ENCODE measurements at places on chromosomes 4 and X. TPM values are rescaled to one million over a fixed set of nuclear protein-coding genes. Genes with fewer than 3 reads are reported as not detected.
A peak's percentile ranks its signal among the peaks of the same experiment; 100 is the strongest.

DNA sequence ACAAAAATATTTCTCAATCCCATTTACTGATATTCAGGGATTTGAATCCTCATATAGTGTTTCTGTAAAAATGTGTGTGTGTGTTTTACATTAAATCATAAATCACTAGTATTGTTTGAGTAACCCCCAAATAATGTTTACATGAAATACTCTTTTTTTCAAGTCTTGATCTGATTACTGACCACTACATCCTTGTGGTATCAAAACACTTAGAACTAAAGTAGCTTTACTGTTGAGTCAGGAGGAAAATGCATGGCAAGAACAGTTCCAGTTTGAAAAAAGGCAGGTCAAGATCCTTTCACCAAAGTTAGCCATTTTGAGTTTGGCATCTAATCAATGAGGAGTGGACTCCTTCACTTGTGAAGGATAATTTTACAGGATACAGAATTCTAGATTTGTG, 3.6 kb upstream of the WDR19 start:
- DNase-seq, result no peak

GPR119 gene
- total RNA-seq, result not detected

ZNF41 gene
- 6.4 TPM for total RNA-seq

GRCh38 chr4:95835672-95836071, 4.2 kb upstream of the PDHA2 start:
- peak; percentile 73 for DNase-seq

DNA sequence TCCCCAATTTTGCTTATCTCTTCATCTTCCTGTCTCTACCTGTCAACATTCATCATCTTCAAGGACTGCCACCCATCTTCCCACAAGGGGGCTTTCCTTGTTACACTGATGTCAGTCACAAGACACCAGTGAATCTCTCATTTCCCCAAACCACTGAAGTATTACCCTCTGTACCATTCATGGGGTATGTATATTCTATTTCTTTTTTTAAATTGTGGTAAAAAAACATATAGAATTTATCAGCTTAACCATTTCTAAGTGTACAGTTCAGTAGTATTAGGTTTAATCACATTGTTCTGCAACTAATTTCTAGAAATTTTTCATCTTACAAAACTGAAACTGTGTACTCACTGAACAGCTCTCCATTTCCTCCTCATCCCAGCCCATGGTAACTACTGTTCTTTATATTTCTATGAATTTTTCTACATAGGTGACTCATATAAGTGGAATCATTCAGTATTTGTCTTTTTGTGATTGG, 98.6 kb downstream of the LARP7 start:
- no peak for DNase-seq

DNA sequence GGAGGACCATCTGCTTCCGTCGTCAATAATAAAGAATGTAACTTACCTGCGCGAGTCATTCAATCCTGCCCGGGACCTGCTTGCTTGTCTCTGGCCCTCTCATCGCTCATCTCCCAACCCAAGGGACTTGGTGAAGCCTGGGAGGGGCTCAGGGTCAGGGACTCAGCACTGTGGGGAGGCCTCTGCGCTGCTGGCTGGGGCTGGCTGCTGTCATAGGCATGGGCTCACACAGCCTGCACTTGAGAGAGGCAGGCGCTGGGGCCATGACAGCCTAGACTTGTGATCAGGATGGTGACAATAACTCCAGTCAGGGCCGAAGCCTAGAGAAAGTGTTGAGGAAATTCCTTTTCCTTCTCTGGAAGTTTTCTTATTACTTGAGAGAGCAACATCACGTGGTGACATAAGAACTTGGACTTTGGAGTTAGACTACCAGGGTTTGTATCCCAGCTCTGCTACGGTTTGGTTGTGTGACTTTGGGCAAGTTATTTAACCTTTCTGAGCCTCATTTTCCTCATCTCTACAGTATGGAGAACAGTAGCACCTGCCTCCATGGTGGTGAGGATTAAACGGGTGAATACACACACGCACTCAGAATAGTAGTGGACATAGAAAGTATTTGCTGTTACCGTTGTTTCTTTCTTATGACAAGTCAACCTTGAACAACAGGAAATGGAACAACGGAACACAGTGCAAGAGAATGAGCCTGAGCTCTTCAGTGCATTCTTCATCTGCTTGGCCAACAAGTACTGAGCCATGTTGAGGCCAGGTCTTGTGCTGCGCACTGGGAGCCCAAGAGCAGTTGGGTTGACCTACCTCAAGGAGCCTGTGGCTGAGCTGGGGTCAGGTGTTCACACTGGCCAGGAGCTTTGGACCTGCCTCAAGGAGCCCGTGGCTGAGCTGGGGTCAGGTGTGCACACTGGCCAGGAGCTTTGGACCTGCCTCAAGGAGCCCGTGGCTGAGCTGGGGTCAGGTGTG, 60.5 kb downstream of the TBC1D14 start:
- no peak for DNase-seq

BMP15 gene
- not detected for total RNA-seq

USP17L27 gene
- total RNA-seq, result not detected

FATE1 gene
- total RNA-seq, result 0.31 TPM

DNA sequence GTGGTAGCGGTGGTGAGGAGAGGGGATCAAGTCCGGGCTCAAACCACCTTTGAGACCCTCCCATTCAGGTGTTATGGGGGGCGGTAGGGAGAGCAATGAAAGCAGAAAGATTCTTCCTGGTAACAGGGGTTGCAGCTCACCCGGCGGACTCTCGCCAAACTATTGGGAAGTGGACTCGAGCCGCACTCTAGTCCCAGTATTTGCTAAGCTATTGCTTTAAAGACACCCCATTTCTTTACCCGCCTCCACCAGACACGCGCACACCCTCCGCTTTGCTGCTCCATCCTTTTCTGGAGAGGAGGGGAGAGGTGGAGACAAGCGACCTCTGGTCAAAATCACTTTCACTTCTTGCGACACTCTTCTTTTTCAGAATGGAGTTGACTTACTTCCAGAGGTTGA, 625 bp upstream of the GABRA4 start:
- DNase-seq, result peak; percentile 29

GRCh38 chr4:156775813-156776212, 195.8 kb downstream of the PDGFC start:
- no peak for DNase-seq

GRCh38 chrX:106611679-106612392, at the start of gene RADX:
RADX (plus strand) TSS chrX:106611978; CDS start chrX:106612081, 103 bp downstream.
- peak; percentile 92 for DNase-seq

VBP1 gene
- 62.5 TPM for total RNA-seq

RASSF6 gene
- total RNA-seq, result 0.23 TPM

IL13RA1 gene
- 6.6 TPM for total RNA-seq

- DNase-seq, result no peak
Measured at GRCh38 chr4:188332265-188332664, 193.0 kb downstream of the TRIML1 start.

GRCh38 chrX:21398426-21398825, 24.2 kb downstream of the CNKSR2 start:
- DNase-seq, result no peak

PWWP3B gene
- total RNA-seq, result 1.1 TPM

FAT4 gene
- 6.1 TPM for total RNA-seq

TRPC5OS gene
- not detected for total RNA-seq

SPANXN5 gene
- not detected for total RNA-seq

DNA sequence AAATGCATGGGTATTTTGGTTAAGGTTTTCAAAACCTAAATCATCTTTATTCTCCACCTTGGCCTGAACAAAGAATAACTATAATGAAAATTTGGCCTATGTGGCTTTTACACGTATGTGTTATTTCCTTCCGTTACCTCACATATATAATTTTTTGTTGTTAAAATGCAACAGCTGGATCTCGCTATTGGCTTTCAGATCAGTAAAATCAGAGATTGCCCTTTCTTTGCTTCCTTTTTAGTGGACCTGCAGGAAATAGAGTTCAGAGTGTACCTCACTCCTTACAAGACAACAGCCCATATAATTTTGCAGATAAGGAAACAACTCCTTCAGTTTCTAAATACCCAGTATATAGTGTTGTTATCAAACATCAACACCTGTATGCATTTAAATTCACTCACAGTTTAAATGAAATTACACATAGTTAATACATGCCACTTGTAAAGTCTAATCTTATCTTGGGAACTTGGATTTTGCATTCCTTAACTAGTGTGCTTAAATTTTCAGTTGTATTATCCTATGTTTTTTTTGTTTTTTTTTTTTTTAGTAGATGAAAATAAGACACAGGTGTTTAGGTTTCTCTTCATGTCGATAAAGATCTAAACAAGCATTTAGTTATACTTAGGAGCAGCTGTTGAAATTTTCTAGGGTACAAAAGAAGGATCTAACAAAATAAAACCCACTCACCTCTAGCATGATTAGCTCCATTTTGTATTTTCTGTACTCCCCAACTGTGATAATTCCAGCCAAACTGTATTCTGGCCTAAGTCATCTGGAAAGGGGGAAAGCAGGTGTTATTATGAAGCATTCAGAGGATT, 96.2 kb upstream of the SPRY1 start:
- no peak for DNase-seq

DCAF12L2 gene
- total RNA-seq, result 1.9 TPM

DNA sequence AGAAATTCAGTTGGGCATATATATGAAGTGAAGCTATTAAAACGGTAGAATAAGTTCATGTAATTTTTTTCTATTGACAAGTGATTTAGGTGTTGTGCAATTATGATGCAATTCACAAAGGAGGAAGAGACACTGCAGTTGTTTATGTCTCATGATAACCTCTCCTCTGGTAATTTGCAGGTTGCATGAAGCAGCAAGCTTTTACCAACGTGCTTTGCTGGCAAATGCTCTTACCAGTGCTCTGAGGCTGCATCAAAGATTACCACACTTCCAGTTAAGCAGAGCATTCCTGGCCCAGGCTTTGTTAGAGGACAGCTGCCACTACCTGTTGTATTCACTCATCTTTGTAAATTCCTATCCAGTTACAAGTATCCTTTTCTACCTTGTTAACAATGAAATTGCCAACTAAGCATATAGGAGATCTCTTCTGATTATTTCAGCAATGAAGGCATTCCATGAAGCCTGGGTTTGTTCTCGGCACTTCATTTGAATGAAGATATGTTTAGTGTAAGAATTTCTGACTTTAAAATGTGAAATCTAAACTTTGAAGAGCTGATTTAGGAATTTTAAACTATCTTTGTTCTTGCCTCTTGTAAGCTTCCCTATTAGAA, 3.9 kb downstream of the TMEM33 start:
- DNase-seq, result peak; percentile 9

Measured in GM23338 (cell line).